Esophagus mucosa (tissue), 1 donor: ENCODE measurements at places on chromosomes 1 and 21. TPM values are rescaled to one million over a fixed set of nuclear protein-coding genes. Genes with fewer than 3 reads are reported as not detected.

OR2M2 gene
- total RNA-seq, result not detected

CLCA4 gene
- total RNA-seq, result 230 TPM

MIXL1 gene
- total RNA-seq, result not detected

UBL4B gene
- not detected for total RNA-seq

RIMS3 gene
- total RNA-seq, result 2.2 TPM

DRAXIN gene
- total RNA-seq, result 0.04 TPM

TNFAIP8L2 gene
- not detected for total RNA-seq

CD1C gene
- 0.32 TPM for total RNA-seq

EDARADD gene
- 4.3 TPM for total RNA-seq

RGSL1 gene
- not detected for total RNA-seq

ABCG1 gene
- 4.2 TPM for total RNA-seq

GRCh38 chr1:147598621-147599361 is 57.5 kb downstream of the BCL9 start:
- ATAC-seq, result peak; percentile 29

- ATAC-seq, result no peak
Observed at GRCh38 chr1:197994907-197995407, 77.8 kb downstream of the LHX9 start.

GRCh38 chr1:165173409-165173808 is 183.1 kb downstream of the LMX1A start:
- ATAC-seq, result peak; percentile 96

DNA sequence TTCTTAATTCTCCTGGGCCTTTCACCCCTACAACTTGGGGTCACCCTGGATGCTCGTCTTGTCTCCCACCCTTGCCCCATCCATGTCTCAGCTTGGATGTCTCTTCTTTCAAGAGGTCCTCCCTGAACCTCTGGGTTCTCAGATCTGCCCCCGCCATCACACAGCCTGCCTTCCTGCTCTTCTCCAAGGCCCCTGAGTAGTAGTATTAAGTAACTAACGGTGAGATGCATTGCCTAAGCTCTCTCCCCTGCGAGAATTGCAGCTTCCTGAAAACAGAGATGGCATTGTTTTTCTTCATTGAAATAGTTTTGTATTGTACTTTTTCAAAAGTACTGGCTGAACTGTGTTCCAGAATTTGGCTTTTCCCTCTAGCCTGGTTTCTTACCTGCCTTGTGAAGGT is 16.0 kb downstream of the MIIP start:
- no peak for ATAC-seq

GRCh38 chr1:215932558-215932957 is 365.5 kb downstream of the KCTD3 start:
- no peak for ATAC-seq

GRCh38 chr1:157033357-157033876 is 12.1 kb downstream of the ARHGEF11 start:
- no peak for ATAC-seq

DNA sequence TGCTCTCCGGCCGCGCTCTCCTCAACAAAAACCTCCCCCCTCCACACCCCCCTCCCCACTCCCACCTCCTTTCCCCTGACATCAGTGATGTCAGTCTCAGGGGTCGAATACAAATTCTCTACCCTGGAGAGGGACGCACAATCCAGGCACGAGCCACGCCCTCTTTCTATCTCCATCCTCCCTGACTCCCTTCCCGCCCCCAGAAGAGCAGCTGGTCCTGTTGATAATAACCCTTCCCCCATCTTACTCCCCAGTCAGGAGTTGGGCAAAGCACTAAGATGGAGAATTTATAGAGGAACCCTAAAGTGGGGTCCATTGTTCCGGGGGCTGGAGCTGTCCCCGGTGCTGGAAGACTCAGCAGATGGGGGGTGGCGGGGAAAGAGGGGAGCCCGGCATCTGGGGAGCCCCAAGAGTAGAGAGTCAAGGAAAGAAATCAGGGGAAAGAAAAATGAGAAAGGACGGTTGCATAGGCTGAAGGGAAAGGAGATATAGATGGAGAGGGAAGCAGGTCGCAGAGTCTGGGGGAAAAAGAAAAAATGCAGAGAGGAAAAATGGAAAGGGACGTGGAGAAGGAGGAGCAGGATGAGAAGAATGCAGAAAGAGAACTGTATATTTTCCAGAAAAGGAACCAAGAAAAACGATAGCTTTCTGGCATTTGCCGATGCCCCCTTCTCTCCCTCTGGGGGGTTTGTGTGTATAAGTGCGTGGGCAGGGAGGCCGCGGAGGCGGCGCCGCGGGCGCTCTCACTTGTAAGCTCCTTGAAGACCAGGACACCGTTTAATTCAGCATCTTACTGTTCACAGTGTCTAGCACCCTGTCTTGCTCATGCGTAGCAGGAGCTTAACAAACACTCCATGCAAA is at the start of gene CELF3:
Gene CELF3, minus strand, starts transcription at position 33 of the 861 bp plus-strand sequence. CDS start 783 bp downstream, outside the sequence.
- no peak for ATAC-seq

DNA sequence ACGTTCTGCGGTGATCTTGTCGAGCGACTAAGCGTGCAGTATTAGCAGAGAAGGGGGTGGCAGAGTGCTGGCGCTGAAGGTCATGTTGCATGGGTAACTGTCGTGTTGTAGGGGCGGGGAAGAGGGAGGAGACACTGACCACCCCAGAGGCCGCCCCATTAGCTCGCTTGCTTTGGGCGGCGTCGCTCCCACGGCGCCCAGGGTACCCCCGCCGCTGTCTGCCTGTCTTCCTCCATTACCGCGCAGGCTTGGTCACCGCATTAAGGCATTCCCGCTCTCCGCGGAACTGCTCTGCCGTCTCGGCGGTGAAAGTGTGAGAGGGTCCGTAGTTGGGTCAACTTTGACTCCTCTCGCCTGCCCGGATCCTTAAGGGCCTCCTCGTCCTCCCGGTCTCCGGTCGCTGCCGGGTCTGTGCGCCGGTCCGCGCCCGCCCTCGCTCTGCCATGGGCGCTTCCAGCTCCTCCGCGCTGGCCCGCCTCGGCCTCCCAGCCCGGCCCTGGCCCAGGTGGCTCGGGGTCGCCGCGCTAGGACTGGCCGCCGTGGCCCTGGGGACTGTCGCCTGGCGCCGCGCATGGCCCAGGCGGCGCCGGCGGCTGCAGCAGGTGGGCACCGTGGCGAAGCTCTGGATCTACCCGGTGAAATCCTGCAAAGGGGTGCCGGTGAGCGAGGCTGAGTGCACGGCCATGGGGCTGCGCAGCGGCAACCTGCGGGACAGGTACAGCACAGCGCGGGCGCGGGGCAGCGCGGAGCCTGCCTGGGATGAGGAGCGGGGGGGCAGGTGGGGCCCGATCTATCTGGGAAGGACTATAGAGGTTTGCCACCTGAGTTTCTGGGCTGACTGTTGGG is at the start of gene MTARC2:
Gene MTARC2, plus strand, starts transcription at position 234 of the 846 bp plus-strand sequence. Its CDS starts 210 bp downstream, at position 444.
- ATAC-seq, result peak; percentile 77

- no peak for ATAC-seq
Observed at GRCh38 chr1:164607351-164607750, 48.4 kb downstream of the PBX1 start.

GRCh38 chr1:105260001-105260400 is 1510.3 kb downstream of the AMY1C start:
- no peak for ATAC-seq

DNA sequence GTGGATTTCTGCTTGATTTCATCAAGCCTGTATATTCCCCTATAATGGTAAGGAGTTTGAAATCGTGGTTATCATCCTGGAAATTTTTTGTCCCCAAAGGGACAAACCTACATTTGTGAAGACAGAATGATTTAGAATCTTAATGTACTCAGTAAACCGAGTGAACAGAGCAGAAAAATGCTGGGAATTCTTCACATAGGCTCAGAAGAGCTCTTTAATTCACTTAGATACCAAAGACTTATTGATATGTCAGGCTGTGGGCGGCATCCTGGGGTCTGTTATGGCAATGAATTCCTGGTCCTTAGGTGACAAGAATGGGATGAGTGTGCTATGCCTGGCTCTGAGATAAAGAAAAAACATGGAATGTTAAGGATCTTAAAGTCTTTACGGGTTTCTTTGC is 74.9 kb downstream of the ROR1 start:
- no peak for ATAC-seq

DNA sequence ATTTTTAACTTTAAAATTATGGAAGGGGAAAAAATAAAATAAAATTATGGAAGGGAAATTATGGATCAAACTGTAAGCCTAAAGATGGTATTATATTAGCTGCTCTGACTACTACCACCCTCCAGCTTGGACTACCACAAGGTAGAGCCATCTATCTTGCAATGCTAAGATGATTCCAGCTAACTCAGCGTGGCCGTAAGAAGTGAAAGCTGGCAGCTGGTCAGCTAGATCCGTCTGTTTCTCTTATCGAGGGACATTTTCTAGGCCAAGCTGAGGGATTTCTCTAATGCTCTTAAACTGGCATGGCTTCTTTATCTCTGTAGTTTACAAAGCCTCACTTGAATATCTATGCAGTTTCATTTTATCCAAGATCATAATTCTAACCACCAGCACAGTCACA is 31.5 kb downstream of the LYST start:
- ATAC-seq, result no peak

DNA sequence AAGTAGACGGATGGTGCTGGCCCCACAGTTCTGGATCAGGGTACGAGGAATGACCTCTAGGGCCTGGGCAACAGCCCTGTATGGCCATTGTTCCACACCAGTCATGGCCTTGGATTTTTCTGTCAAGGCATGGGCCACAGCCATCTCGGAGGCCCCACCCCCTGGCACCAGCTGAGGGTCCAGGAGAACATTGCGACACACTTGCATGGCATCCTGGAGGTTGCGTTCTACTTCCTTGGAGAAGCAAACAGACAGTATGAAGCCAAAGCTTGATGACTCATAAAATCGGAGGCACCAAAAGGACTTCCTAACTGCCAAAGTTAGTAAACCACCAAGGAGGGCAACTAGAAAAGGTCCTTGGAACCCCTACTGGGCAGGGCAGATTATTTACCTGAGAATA is 11.9 kb upstream of the VHLL start:
- ATAC-seq, result peak; percentile 42

GRCh38 chr1:226495716-226496115 is 52.8 kb upstream of the STUM start:
- no peak for ATAC-seq

- ATAC-seq, result no peak
Observed at GRCh38 chr1:33893147-33893830, 29.4 kb downstream of the HMGB4 start.

GRCh38 chr1:12047120-12047876 is 15.8 kb upstream of the TNFRSF8 start:
- ATAC-seq, result peak; percentile 10

DNA sequence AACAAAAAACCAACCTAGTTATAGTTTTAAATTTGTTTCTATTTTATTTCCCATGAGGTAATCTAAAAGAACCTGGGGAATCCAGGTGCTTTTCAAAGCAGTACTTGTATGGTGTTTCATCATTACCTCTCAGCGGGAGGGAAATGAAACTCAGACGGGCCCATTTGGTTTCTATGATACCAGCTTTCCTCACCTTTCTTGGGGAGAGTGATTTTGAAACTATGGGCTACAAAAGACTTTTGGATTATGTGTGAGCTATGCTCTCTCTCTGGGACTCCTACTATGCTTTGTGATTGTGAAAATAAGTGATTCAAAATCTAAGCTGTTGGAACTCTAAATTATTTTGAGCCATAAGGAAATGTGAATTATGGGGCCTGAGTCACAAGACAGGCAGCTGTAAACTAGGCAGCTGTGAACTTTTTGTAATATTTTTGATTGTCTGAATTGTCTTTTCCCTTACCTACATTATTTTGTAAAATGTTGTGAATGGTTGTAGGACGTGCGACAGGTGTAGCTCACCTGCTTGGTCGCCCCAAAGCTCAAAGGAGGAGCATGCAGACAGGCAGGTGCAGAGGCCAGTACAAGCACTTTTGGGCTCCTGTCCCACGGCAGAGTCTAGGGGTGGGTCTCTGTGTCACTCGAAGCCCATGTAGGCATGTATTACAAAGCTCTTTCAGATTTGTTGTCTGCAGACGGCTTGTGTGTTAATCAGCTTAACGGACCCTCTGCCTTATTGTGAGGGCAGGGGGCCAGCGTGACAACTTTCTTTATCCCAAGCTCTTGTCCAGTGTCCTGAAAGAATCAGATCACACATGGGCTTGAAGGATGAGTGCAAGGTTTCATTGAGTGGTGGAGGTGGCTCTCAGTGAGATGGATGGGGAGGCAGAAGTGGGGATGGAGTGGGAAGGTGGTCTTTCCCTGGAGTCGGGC is 64.8 kb upstream of the BACH1 start:
- ATAC-seq, result peak; percentile 52

DNA sequence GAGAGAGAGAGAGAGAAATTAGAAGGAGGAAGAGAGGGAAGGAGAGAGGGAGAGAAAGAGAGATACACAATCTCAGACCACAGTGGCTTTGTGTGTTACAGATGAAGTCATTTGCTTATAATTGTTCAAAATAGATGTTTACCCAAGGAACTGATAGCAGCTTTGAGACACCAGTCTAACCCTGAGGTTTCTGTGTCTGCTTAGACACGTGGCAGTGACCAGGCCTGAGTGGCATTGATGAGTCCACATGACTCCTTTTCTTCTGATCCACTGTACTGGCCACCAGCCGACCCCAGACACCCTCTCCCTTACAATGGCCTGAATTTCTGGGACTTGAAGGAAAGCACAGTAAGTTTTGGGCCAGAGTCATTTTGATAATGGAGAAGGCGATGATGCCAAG is 104.9 kb downstream of the DUSP10 start:
- ATAC-seq, result no peak

DNA sequence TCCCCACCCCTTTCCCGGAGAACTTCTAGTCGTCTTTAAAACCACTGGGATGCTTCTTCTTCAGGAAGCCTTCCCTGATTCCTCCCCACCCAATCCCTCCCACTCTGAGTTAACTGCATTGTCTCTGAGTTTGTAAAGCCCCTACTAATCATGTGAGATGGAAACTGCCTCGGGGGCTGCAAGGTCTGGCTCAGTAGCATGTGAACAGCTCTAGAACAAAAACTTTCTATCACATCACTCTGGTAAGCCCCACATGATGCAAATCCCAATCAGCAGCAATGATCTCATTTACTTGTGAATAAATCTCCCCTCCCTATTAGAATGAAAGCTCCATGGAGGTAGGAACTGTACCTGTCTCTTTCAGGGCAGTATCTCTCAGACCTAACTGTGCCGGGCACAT is 141.0 kb upstream of the JUN start:
- no peak for ATAC-seq

GRCh38 chr1:212568978-212569537 is 39.5 kb upstream of the ATF3 start:
- ATAC-seq, result no peak

DNA sequence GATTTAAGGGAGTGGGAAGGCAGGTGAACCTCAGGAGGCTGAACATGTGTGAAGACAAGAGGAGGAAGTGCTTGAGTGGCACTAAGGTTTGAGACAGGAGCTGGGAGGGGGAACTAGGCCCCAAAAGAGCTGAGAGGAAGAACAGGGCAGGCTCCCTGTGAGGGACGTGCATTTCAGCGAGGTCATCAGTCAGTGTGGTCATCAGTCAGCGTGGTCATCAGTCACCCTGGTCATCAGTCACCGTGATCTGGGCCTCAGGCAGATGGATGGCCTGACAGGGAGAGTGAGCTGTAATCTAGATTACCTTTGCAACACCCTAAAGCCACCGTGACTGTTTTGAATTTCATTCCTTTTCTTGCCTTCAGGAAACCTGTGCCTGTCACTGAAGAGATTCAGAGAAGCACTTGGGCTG is 29.1 kb downstream of the VTCN1 start:
- peak; percentile 28 for ATAC-seq

- no peak for ATAC-seq
Observed at GRCh38 chr1:20154301-20154831, 15.2 kb downstream of the PLA2G2F start.
